RWPE1 (cell line): ENCODE measurements at places on chromosomes 2 and 18.

- DNase-seq, result no peak
Observed at GRCh38 chr2:25332571-25332970, 9.2 kb downstream of the DNMT3A start.

DNA sequence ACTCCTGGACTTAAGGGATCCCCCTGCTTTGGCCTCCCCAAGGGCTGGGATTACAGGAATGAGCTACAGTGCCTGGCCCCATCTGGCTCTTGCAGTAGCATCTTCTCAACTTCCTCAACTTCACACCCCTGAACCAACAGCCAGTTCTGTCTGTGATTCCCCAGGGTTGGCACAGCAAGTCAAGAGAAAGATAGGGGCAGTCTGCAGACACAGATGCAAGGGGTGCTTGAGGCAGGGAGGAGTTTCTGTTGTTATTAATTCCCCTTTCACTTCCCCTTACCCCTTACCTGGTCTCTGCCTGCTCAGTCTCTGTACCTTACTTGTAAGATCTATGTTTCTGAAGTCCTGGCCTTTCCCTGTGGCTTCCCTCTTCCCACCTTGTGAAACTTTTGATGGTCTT, 54.1 kb upstream of the MEX3C start:
- DNase-seq, result no peak

GRCh38 chr2:121102941-121103340, 182.1 kb downstream of the TFCP2L1 start:
- no peak for DNase-seq

DNA sequence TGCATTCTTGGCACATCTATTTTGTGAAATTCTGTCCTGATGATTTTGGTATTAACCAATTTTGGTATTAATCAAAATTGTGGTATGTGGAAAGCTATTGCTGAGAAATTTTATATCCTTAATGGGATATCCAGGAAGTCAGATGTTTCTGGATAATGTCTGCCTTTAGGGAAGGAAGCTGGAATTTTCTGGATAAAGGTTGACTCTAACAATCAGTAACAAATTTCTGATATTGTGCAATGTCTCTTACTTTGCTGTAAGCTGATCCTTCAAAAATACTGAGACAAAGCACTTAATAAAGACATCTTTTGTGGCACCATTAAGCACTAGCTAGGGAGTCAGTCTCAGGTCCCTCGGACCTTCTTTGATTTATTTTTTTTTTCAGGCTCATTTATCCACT, 100.8 kb upstream of the UGP2 start:
- no peak for DNase-seq

GRCh38 chr2:159187106-159187505, 99.4 kb downstream of the WDSUB1 start:
- DNase-seq, result no peak

- no peak for DNase-seq
Observed at GRCh38 chr18:2845172-2845571, 1.6 kb upstream of the EMILIN2 start.

DNA sequence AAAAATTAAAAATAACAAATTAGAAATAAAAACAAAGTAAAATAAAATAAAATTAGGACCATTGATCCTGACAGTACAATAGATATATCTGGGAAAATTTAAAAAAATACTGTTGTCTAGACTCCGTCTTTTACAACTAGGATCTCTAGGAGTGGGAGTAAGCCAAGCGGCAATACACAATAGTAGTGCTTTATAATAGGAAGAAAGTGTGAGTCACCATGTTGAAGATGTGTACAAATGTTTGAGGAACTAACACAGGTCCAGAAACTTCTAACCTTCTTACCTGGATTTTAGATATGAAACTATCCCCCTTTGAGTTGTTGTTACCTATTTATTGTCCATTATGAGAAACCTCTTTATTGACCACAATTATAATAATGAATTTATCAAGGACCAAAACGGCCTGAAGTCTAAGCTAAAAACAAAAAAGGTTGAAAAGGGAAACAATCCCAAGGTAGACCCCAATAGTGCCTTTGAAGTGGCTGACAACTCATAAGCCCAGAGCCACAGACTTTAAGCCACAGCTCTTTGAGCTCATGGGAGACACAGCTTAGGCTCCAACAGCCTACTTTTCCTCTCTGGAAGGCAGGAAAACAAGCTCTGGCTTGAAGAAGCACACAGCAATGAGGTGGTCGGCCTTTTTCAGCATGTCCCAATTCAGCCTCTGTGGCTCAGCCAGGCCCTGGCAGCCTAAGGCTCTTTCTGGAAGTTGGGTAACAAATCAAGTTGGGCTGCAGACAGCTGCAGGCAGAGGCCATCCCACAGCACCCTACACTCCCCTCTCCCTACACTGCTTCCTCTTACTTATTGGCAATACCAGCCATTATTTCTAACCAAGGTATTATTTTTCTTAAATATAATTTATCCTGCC, 62.9 kb downstream of the AQP4 start:
- no peak for DNase-seq

GRCh38 chr18:12491611-12492435, 84.1 kb downstream of the PRELID3A start:
- no peak for DNase-seq

GRCh38 chr2:224904381-224904780, 137.9 kb downstream of the DOCK10 start:
- no peak for DNase-seq

DNA sequence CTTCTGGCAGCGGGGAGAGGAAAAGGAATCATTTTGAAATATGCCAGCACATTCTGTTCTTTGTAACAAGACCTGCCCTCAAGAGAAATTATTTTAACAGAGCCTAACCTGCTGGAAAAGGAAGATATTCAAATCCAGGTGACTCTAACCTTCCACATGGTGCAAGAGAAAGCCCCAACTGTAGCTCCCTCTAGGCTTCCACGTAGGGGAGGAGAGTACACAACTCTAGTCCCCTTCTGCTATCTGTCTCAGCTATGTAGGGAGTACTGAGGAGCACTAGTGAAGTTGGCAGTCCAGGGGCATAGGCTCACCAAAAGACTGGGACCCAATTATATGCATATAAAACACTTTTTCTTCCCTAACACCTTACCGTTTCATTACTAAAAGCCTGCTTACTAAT, 82.2 kb upstream of the SIX3 start:
- DNase-seq, result no peak

DNA sequence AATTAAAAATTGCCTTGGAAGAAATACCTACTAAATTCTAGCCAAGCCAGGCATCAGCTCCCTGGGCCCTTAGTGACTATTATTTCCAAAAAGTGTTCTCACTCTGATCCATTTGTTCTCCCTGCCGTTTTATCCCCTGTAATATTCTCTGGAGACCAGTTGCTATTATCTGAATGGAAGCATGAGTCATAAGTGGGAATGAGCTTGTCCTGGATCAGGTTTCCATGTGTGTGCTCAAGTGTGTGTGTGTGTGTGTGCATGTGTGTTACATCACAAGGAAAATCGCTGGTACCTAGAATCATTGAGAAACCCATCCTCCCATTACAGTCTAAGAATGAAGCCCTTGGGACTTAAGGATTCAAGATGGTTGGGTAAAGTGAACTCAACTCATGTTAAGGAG, 130.3 kb upstream of the CXCR4 start:
- peak; percentile 14 for DNase-seq

DNA sequence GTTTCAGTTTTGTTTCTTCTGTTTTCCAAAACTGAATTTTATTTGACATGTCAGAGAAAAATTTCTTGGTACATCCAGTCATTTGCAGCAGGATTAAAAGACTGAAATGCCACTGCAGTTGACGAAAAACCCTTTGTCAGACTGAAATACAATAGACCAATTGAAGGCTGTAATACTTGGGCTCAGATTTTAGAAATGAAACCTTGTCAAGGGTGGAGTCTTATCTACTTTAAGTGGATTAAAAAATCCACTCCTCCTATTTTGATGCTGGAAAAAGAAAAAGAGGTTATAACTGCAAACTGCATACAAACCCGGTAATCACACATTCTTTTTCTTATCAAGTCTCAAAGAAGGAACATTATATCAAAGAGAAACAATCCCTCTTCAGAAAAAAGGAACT, 80.2 kb upstream of the NEUROD1 start:
- DNase-seq, result no peak

DNA sequence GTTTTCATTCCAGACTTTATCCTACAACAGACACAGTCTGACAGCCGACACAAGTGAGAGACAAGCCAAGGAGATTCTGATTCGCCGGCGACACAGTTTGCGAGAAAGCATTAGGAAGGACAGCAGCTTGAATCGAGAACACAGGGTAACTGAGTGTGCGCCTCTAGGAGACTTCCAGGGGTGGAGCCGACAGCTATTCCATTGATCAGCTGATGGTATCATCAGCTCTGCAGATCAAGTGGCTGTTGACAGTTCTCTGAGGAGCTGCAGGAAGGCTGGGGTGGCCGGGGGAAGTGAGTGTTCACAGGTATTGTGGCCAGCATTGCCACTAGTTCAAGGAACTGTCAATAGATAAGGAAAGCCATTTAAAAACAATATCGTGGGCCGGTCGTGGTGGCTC, 57.3 kb upstream of the TMEM182 start:
- no peak for DNase-seq

- no peak for DNase-seq
Observed at GRCh38 chr2:56184500-56185011, 766 bp downstream of the CCDC85A start.

DNA sequence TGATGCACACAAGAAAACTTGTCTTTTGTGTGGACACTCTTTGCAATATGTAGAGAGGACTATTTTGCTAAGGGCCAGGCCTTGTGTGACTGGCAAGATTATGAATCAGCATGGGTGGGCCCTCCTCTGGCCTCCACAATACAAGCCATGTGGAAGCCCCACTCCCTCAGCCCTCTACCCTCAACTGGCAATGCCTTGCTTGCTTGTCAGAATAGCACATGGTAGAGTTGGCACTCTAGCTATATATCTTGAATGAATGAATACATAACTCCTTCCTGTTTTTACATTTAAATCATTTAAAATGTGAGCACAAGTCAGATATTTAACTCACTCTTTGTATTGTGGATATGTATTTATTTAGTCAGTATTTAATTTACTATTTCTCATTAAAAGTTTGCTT, 805.4 kb upstream of the GYPC start:
- DNase-seq, result no peak

DNA sequence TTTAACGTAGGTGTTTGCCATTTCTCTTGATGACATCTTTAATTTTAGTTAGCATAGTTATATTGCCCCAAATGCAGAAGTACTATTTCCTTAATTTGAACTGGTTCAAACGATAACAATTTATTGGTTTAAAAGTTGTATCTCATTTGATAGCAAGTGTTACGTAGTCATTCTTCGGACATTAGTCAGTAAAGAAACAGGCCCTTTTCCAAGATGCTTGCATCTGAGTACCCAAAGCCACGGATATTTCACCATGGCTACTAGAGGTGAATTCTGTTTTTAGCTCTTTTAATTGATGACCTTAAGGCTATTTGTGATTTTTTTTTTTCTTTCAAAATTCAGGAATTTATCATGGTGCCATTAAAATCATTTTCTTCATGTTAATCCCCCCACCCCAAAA, 32.1 kb downstream of the GLS start:
- no peak for DNase-seq

DNA sequence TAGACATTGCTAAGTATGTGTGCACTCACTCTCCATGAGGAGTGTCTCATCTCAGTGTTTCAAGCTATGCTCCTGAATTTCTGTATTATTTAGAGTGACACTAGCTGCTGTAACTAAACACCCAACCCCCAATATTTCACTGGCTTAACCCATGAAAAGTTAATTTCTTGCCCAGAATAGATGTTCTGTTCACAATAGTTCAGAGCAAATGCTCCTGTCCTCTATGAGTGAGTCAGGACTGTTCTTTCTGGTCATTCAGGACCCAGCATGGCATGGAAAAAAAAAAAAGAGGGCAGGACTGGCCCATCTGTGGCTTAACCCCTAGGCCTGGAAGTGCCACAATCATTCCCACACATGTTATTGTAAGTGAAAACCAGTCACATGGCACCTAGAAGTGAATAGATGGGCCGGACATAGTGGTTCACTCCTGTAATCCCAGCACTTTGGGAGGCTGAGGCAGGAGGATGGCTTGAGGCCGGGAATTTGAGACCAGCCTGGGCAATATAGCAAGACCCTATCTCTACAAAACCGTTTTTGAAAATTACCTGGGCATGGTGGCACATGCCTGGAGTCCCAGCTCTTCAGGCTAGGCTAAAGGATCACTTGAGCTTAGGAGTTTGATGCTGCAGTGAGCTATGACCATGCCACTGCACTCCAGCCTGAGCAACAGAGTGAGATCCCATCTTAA, 663.6 kb downstream of the IRS1 start:
- DNase-seq, result no peak

DNA sequence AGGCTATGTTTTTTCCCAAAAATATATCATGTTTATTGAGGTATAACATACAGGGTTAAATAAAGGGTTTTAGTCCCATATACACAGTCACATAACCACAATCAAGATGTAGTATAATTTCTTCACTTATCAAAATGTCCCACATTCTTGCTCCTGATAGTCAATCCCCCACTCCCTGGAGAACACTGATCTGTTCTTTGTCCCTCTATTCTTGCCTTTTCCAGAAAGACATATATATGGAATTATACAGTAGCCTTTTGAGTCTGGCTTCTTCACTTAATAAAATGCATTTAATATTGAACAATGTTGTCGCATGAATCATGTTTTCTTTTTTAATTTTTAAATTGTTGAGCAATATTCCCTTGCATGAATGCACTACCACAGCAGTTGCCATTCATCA, 1059.7 kb downstream of the TSN start:
- no peak for DNase-seq

GRCh38 chr2:19728125-19728524, 173.7 kb downstream of the TTC32 start:
- DNase-seq, result no peak

- no peak for DNase-seq
Observed at GRCh38 chr2:74212702-74213410, 14.4 kb downstream of the MTHFD2 start.

DNA sequence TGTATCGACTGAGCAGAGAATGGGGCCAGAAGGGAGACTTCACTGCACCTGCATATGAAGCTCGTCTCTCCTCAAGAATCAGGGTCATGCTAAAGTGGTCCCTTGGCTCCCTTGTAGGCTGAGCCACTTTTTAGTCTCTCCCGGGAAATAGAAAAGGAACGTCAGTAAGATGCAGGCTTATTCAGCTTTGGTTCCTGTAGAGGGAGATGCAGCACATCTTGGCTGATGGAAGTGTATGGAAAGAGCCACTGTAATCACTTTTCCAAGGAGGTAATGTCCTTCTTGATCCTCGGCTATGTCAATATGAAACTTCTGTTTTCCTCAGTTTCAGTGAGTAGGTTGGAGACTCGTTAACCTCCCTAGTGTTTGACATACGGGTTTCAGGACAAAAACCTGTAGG, 235.2 kb downstream of the GCA start:
- no peak for DNase-seq

- DNase-seq, result no peak
Observed at GRCh38 chr2:227349989-227350612, 25.1 kb downstream of the MFF start.

- no peak for DNase-seq
Observed at GRCh38 chr18:26258711-26259110, 32.5 kb downstream of the TAF4B start.

DNA sequence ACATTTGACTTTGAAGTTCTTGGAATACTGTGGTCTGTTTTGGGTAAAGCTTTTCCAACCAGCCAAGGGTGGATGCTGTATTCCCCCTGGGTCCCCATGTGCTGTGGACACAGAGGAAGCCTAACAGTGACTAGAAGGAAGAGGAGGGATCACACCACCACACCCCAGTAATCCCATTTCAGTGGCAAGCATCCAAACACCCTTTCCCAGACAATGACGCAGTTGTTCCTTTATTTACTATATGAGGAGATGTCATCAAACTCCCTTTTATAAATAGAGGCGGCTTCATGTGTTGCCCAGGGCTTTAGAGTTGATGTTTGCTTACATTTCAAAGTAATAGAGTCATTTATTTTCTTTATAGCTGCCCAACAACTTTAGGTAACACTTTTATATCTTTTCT, 959.4 kb upstream of the GYPC start:
- DNase-seq, result no peak
